ENCODE measurements at places on chromosomes 12 and 14.

DNA sequence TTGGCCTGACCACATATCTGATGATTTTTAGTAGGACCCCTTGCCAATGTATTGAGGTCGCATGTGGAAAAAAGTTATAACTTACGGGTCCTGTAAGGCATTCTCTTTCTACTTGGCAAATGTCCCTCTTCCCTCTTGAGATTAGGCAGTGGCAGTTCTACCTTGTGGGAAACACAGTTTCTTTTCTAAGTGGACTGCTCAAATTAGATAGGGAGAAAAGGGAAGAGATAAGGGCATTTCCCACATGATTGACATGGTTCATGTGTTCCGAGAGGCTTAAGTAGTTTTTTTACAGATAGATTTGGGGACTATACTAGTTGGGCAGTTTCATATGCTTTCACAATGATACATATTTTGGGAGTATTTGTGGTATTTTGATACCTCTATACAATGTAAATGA is 154.7 kb downstream of the FBXL14 start:
- no peak for DNase-seq

GRCh38 chr14:74638966-74639365 is 26.9 kb upstream of the LTBP2 start:
- no peak for DNase-seq

DNA sequence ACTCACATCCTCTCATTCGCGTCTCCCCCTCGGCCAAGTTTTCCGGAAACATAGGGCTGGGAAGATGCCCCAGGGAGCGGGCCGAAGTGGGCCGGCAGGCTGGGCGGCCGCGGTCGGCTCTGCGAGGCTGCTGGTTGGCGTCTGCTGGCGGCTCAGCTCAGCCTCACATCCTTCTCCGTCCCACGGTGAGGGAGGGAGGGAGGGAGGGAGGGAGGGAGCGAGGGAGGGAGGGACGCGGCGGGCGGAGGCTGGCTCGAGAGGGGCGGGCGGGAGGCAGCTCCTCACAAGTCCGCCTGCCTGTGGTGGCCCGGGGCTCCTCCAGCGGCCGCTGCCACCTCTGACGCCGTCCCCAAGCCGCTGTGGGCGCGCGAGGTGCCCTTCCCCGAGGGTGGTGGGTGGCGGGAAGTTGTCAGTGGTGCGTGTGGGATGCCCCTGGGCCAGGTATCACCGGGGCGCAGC is 93.8 kb downstream of the RFLNA start:
- DNase-seq = peak; percentile 76

DNA sequence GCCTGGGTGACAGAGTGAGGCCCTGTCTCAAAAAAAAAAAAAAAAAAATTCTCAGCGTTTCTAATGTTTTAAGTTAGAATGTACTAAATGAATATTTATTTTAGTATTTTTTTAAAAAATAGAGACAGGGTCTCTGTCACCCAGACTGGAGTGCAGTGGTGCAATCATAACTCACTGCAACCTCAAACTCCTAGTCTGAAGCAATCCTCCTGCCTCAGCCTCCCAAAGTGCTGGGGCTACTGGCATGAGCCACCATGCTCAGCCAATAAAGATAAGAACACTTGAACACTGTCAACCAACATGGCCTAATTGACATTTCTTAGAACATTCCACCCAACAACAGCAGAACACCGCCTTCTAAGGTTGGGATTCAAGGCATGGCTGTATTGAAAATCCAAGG is 5.1 kb upstream of the DYNC1H1 start:
- DNase-seq = no peak

GRCh38 chr12:13052421-13052820 is 8.2 kb downstream of the FAM234B start:
- DNase-seq = no peak

DNA sequence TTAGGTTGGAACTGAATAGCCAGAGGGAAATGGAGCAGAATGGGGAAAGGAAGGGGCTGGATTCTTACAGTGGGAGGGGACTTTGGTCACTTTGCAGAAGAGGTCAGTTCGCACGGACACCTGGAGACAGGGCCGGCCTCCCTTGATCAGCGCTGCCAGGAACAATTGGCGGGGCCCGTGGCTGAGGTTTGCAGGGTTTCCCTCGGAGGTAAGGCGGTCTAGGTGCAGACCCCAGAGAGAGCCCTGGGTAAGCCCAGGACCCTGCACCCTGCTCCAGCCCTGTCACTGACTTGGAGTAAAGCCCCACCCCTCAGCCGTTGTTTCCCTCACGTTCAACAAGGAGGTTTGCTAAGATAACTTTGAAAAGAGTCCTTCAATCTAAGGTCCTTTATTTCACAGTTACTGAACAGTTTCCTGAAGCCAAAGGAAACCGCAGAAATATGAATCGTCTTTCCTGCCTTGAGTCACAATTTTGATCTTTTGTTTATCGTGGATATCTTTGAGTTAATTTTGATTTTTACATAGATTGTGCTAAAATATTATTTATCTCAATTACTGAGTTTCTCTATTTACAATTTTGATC is 231.4 kb upstream of the RTL1 start:
- DNase-seq = peak; percentile 45

DNA sequence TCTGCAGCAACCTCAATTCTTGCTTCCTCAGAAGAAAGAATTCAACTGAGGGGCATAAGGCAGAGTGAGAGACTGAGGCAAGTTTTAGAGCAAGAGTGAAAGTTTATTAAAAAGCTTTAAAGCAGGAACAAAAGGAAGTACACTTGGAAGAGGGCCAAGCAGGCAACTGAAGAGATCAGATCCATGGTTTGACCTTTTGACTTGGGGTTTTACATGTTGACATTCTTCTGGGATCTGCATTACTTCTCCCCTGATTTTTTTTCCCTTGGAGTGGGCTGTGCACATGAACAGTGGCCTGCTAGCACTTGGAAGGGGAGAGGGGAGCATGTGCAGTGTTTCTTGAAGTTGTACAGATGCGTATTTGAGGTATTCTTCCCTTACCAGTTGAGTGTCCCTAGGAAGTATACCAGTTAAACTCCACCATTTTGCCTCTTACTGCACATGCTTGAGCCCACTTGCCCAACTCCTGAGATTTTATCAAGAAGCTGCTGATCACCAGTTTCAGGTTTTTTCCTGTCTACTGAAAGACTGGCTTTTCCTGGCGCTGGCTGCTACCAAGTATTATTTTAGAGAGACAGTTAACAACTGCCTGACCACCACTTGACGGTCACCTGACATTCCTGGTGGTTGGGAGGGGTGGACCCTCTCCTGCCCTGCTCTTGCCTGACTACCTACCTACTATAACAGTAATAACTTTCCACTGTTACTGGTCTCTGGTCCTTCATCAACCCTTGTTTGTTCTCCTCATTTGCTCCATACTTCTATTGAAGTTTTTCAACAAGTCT is 26.0 kb upstream of the TMTC2 start:
- DNase-seq = no peak

- no peak for DNase-seq
Observed at GRCh38 chr14:71508901-71509300, 423.3 kb upstream of the RGS6 start.

DNA sequence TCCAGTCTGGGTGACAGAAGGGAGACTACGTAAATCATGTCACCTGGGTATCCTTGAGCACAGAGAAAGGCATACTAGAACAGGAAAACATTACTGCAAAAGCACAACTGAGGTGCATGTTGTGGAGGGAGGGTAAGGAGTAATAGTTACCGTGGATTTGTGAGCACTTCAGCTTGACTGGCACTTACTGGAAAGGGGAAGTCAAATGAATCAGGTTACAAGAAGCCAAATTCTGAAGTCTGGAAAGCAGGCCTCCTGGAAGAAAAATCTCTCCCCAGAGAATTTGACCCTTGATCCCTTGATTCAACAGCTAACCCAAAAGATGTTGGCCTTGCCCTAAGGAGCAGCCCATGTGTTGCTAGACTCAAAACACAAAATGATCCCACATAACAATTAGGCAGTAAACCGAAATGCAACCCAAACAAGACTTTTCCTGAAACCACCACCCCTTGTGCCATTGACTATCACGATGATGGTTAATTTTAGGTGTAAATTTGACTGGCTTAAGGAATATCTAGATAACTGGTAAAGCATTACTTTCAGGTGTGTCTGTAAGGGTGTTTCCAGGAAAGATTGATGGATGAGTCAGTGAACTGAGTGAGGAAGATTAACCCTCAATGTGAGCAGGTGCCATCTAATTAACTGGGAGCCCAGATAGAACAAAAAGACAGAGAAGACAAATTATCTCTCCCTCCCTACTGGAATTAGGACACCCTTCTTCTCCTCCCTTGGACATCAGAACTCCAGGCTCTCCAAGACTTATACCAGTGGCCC is 108.8 kb downstream of the SLC25A21 start:
- no peak for DNase-seq

- peak; percentile 43 for DNase-seq
Observed at GRCh38 chr12:3123729-3124128, 46.5 kb downstream of the TSPAN9 start.

- DNase-seq = peak; percentile 39
Observed at GRCh38 chr12:56629459-56630179, 507 bp downstream of the BAZ2A start.

DNA sequence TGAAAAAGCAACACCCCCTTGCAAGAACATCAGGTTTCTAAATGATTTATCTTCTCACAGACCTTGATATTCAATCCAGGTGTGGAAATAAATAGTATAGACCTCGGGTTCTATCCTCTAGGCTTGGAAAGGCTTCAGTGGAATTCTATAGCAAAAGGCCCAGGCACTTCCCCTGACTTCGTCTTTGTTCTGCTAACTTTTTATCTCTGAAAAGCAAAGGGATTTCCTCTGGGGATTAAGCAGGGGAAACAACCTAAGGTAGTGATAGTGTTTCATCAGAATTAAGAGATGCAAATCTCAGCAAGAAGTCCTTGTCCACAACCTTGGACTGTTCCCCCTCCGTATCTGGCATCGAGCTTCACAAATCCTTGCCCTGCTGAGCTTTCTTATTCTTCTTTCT is 59.5 kb upstream of the DUSP6 start:
- no peak for DNase-seq

GRCh38 chr14:93219103-93219726 is 12.2 kb downstream of the UBR7 start:
- DNase-seq = peak; percentile 67

DNA sequence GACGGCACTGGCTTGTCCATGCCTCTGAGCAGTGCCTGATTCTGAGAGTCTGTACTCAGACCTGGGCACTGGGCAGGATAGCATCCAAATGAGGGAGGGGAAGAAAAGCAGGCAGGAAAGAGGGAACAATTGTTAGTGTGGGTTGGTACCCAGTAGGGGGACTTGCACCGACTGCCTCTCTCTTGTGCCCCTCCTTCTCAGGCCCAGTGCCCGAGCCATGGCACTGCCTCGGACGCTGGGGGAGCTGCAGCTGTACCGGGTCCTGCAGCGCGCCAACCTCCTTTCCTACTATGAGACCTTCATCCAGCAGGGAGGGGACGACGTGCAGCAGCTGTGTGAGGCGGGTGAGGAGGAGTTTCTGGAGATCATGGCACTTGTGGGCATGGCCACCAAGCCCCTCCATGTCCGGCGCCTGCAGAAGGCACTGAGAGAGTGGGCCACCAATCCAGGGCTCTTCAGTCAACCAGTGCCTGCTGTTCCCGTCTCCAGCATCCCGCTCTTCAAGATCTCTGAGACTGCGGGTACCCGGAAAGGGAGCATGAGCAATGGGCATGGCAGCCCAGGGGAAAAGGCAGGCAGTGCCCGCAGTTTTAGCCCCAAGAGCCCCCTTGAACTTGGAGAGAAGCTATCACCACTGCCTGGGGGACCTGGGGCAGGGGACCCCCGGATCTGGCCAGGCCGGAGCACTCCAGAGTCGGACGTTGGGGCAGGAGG is 2.2 kb downstream of the NAB2 start:
- DNase-seq = no peak

DNA sequence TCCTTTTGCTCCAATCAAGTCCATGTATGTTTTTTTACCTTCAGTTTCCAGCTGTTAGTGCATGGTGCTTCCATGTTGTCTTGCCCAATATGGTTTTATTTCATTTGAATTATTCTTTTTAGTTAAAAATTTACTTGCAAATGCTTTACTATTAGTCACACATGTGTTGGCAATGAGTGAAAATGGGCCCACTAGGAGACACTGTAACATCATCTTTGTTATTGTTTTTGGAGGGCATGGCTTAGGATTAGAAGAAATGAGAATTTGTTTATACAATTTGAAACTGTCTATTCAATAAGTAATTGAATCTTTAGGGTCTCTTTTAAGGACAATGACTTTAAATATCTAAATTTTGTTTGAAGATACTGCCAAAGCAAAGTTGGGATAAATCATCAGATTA is 133.7 kb downstream of the BRMS1L start:
- DNase-seq = no peak

GRCh38 chr12:90020881-90021280 is 312.2 kb upstream of the ATP2B1 start:
- no peak for DNase-seq

- DNase-seq = peak; percentile 1
Observed at GRCh38 chr14:66709291-66709690, 201.3 kb downstream of the GPHN start.

GRCh38 chr12:67632005-67632404 is 16.5 kb upstream of the DYRK2 start:
- DNase-seq = no peak

DNA sequence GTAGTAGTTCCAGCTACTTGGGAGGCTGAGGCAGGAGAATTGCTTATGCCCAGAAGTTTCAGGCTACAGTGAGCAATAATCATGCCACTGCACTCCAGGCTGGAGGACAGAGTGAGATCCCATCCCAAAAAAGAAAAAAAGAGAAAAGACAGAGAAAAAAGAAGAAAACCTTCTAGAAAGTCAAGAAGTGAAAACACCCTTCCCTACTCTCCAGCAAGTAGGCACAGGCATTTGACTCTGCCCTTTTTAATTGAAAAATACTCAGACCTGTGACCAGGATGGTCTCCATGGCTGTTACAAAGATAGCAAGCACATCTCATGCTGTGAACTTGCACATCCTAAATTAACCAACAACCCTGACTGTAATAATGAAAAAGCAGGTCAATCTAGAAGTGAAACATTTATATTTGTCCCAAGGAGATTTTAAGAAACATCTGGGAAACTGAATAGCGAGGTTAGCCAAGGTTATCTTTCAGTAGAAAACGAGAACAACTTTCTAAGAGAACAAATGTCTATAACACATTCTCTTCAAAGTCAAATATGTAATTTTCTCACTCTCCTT is 2.0 kb downstream of the TMTC1 start:
- no peak for DNase-seq

- DNase-seq = peak; percentile 23
Observed at GRCh38 chr12:100986595-100987547, 192.3 kb downstream of the ANO4 start.

DNA sequence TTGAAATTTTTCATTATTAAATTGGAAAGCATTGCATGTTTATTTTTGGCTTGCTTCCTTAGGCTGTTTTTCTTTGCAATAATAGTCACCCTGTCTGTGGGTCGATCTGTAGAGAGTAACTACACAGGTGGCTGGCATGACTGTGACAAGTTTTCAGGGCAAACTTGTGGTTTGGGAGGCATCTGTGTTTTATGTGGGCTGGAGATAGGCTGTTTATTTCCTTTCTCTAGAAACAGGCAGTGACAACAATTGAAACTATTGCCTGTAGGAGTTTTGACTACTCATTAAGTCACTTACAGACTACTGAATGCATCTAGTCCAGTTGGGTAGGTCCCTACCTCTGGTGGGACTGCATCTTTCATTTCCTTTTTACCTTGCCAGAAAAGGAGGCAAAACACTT is 155.6 kb downstream of the DYRK2 start:
- DNase-seq = no peak

GRCh38 chr14:36684946-36685345 is 23.3 kb downstream of the PAX9 start:
- DNase-seq = no peak
